CMK (cell line): ENCODE measurements at places on chromosomes 4 and X.

GRCh38 chrX:43065978-43066377 lies 288.0 kb upstream of the PPP1R2C start:
- no peak for DNase-seq

GRCh38 chr4:32148111-32148666 lies 1428.0 kb downstream of the PCDH7 start:
- no peak for DNase-seq

DNA sequence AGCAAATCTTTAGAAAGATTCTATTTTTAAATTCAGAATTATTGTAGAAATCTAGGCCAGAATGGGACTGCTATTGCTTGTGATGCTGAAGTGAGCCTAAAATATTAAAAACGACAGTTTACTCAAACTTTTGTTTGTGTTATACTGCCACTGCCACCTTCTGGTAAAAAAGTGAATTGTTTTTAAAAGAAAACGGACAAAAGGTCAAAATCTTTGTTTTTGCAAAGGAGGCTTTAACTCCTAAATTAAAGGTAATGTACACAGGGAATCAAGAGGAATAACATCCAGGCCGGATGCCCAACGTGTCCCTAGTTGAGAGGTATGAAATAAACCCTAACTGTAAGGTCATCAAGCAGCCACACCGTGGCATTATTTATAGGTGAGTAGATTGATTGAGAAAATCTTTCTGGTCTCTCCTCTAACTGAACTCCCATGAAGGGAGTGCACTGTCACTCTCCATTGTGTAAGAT lies 338.3 kb upstream of the GALNT7 start:
- no peak for DNase-seq

GRCh38 chr4:522438-522837 lies 23.4 kb downstream of the PIGG start:
- DNase-seq = no peak

GRCh38 chr4:20015636-20016224 lies 236.0 kb upstream of the SLIT2 start:
- no peak for DNase-seq

GRCh38 chr4:107625391-107625902 lies 94.6 kb downstream of the PAPSS1 start:
- no peak for DNase-seq

GRCh38 chr4:145045180-145045579 lies 52.8 kb downstream of the ANAPC10 start:
- DNase-seq = no peak

DNA sequence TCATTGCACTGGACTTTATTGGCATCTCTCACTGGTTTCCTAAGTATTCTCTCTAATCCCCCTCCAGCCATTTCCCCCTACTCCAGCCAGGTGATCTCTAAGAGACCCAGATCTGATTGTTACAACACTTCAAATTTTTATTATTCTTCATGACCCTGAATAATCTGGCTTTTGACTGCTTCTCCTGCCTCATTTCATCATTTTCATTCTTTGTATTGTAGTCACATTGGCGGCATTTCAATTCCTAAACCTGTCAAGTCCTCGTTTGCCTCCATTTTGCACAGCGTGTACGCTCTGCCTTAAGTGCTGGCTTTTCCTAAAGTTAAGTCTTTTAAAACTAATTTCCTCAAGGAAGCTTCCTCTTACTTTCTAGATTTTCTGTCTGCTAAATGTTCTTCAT lies 31.6 kb downstream of the UBE2K start:
- DNase-seq = no peak

- no peak for DNase-seq
Measured at GRCh38 chrX:52015794-52016193, 53.2 kb downstream of the MAGED4B start.
